ENCODE measurements at places on chromosomes 1 and 21. TPM values are rescaled to one million over a fixed set of nuclear protein-coding genes. Genes with fewer than 3 reads are reported as not detected.

DNA sequence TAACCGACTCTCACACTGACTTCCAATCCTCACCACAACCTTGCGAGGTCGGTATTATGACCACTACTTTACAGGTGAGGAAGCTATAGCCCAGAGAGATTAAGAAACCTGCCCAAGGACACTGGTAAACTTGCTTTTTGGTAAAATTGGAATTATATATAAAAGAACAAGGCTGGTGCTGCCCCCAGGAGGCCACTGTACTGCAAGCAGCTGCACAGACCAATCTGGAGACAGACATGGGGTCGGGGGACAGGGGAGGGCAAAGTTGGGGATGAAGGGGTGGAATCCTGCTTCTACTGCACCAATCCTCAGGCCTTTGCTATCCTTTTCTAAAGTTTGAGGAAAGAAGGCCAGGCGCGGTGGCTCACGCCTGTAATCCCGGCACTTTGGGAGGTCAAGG lies 280.8 kb downstream of the SPATA17 start:
- H3K36me3 ChIP-seq = no peaks in the 10 kb centered on the region
- H3K4me3 ChIP-seq = no peak overlapping the region
- H3K27me3 ChIP-seq = no peaks in the 10 kb centered on the region

DNA sequence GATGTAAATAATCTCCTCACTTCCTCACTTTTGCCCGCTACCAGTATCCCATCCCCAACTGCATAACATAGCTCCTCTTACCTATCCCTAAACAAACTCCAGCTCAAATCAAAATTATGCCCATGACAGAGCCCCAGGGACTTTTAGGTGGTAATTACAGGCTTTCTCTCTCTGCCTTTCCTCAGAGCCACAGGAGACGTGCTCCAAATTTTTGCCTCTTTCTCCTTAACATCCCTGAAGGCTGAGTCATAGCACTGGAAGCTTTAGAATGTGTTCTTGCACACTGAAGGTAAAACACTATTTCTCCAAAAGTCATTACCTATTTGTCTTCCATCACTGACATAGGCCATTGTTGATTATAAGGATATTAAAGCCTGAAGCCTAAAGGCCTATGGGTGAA lies 263.5 kb upstream of the PLD5 start:
- H3K4me3 ChIP-seq = no peak overlapping the region
- H3K27me3 ChIP-seq = no peaks in the 10 kb centered on the region
- H3K4me1 ChIP-seq = no peaks in the 10 kb centered on the region
- no peak overlapping the region for H3K27ac ChIP-seq
- H3K36me3 ChIP-seq = no peaks in the 10 kb centered on the region

GRCh38 chr1:101453844-101454243 lies 217.0 kb downstream of the S1PR1 start:
- no peak overlapping the region for H3K27ac ChIP-seq
- no peaks in the 10 kb centered on the region for H3K27me3 ChIP-seq
- DNase-seq = no peak

DNA sequence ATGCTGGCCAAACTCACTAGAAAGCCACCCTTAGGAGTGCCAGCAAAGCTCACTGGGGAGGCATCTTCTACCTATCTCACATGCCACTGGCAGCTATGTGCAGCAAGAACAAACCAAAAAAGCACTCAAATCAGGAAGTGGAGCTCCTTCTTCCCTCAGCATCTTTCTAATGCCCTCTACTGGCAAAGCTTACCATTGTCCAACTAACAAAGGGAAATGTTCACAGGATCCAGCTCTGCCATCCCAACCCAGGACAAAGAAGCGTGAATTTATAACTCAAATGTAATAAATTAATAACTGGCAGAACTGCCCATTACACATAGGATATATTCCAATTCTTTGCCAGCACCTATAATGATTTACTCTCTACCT lies 38.9 kb downstream of the LEPR start:
- H3K27me3 ChIP-seq = no peaks in the 10 kb centered on the region
- no peak overlapping the region for H3K4me3 ChIP-seq

CRYBG2 gene
- 2.2 TPM for total RNA-seq

MTF1 gene
- total RNA-seq = 26.7 TPM

MTMR11 gene
- total RNA-seq = 24.7 TPM

MTR gene
- 61.0 TPM for total RNA-seq
